Brain (organoid and tissue), 16 donors: ENCODE measurements at places on chromosomes 3 and 15. TPM values are rescaled to one million over a fixed set of nuclear protein-coding genes. Genes with fewer than 3 reads are reported as not detected.

The SMAD6 gene
- polyA plus RNA-seq, result 2.3 TPM

The CHDH gene
- 5.5 TPM for polyA plus RNA-seq

The ALG1L2 gene
- not detected for polyA plus RNA-seq

The USP13 gene
- 10.8 TPM for polyA plus RNA-seq

The ARL14 gene
- not detected for polyA plus RNA-seq

The SLC51B gene
- 0.51 TPM for polyA plus RNA-seq

The TIMP4 gene
- polyA plus RNA-seq, result 9.1 TPM

The CACNA2D3 gene
- 3.7 TPM for polyA plus RNA-seq

The SLC15A2 gene
- 2.9 TPM for polyA plus RNA-seq

The CADPS gene
- 34.1 TPM for polyA plus RNA-seq

The SCAANT1 gene
- polyA plus RNA-seq, result not detected

The VIPR1 gene
- 6.2 TPM for polyA plus RNA-seq

The TAGLN3 gene
- polyA plus RNA-seq, result 1,344 TPM

The ZBTB47 gene
- 25.6 TPM for polyA plus RNA-seq

The ATP10A gene
- polyA plus RNA-seq, result 2.7 TPM

The MORC1 gene
- not detected for polyA plus RNA-seq

The SCN11A gene
- not detected for polyA plus RNA-seq

The C3orf85 gene
- polyA plus RNA-seq, result not detected

The SLC6A20 gene
- 1.5 TPM for polyA plus RNA-seq

The LRRIQ4 gene
- not detected for polyA plus RNA-seq

The SLC6A1 gene
- 47.7 TPM for polyA plus RNA-seq

The MYEF2 gene
- polyA plus RNA-seq, result 39.3 TPM

The ACOX2 gene
- 2.5 TPM for polyA plus RNA-seq

The HACD2 gene
- 24.5 TPM for polyA plus RNA-seq

The LCTL gene
- 0.24 TPM for polyA plus RNA-seq

The RFTN1 gene
- polyA plus RNA-seq, result 15.1 TPM

The LRRN1 gene
- 13.6 TPM for polyA plus RNA-seq

The GATM gene
- 58.9 TPM for polyA plus RNA-seq

The SGO1 gene
- 4.4 TPM for polyA plus RNA-seq

The KLHL40 gene
- not detected for polyA plus RNA-seq

The FES gene
- polyA plus RNA-seq, result 4.1 TPM

The TMEM266 gene
- polyA plus RNA-seq, result 1.3 TPM

The LEKR1 gene
- 0.48 TPM for polyA plus RNA-seq

The DZIP1L gene
- 1.4 TPM for polyA plus RNA-seq
